Dermis microvascular lymphatic vessel endothelial cell (primary cell): ENCODE measurements at places on chromosomes 2 and 18. TPM values are rescaled to one million over a fixed set of nuclear protein-coding genes. Genes with fewer than 3 reads are reported as not detected.

DNA sequence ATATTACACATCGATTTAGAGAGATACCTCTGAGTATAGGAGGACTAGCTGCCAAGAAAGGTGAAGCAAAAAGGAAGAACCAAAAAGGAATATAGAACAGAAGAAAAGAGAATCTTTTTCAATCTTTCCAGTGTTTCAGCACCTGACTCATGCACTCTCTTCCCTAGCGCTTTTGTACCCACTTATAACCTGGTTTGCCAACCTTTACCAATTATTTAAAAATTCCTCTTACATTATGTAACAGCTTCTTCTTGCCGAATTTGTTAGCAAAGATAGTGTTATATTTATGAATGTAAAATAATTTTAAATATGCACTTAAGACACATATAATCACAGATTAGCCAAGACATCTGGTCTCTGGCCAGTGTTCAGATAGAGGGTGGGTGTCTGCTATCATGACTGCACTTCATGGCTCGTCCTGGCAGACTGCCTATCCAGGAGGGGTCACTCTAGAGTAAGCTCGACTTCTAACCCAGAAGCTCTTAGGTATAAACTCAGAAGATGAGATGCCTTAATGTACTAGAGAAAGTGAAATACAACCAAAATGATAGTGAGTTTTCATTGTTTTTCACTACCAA lies 122.9 kb downstream of the ATAD2B start:
- DNase-seq: peak; percentile 30

DNA sequence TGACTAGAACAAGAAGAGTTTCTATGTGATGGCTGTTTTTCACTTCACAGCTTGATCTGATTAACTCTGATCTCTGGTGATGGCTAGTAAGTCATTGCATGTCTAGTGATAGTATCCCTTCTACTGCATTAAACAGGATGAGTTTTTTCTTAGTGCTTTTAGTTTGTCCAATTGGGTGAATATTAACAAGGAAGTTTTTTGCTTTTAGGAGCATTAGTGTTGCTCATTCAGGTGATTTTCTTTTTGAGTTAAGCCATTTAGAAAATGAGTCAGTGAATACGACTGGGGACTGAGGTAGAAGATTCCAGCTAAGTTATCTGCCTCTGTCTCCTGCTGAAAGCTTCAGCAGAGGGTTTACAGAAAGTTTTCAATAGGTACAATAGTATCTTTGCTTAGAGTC lies 306.7 kb downstream of the PIK3C3 start:
- no peak for DNase-seq

GRCh38 chr2:176669398-176670174 lies 400.3 kb downstream of the MTX2 start:
- peak; percentile 60 for DNase-seq

- no peak for DNase-seq
Measured at GRCh38 chr2:15984368-15985255, 44.3 kb downstream of the MYCN start.

Gene NT5DC4
- total RNA-seq: not detected in 2 replicates
